Muscle of arm (tissue), 14 donors: ENCODE measurements at places on chromosomes 2 and 18. TPM values are rescaled to one million over a fixed set of nuclear protein-coding genes. Genes with fewer than 3 reads are reported as not detected.

STPG4 gene
- polyA plus RNA-seq = not detected

DNA sequence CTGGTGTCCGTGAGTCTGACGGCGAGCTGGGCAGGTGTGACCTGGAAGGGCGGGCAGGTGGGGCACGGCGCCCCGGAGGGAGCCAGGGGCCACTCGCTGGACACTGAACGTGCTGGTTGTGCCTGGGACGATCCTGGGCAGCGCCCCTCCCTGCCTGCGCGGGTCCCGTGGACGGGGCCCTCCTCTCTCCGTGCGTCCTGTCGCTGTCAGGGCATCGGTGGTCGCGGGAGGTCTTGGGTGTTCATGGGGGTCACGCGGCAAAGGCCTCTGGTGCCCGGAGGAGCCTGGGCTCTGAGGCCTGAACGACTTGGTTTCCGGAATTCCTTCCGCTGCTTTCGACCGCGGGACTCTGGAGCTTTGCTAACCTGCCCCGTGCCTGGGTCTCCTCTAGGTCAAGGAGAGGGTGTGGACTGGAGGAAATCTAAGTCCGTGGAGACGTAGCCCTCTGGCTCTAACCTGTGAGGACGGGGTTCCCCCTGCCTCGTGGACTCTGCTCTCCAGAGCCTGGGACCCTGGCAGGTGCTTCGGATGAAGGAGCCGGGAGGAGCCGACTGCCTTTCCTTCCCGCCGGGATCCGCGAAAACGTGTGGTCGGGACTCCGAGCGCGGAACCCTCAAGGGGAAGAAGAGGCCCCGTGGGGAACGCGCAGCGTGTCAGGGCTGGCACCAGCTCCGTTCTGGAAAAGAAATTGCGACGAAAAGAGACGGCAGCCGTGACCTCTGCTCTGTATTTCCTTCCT lies 14.7 kb downstream of the SOX11 start:
- DNase-seq = no peak

DNA sequence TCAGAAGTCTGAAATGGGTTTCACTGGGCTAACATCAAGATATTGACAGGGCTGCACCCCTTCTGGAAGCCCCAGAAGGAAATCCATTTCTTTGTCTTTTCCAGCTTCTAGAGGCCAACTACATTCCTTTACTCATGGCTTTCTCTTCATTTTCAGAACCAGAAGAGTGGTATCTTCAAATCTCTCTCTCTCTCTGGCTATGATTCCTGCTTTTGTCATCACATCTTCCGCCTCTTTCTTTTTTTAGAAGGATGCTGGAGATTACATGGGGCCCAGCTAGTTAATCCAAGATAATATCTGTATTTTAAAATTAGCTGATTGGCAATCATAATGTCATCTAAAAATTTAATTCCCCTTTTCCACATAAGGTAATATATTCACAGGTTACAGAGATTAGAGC lies 23.8 kb downstream of the COL5A2 start:
- no peak for DNase-seq

DNA sequence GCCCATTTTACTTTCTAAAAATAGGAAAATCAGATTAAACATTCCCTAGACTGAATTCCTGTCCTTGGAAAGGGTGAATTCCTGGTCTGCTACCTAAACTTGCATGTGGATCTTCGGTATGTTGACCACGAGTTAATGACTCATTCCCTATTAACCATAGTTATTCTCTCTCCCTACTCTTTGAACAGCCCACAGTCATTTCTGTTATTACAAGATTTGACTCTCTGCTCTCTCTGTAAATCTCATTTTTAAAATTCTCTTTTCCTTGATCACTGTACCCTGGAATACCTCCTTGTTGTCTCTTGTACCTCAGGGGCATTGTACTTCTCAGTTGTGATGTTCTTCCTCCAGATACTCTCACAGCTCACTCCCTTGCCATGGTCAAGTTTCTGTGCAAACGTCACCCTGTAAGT lies 92.0 kb upstream of the GULP1 start:
- no peak for DNase-seq

- no peak for DNase-seq
These were observed 14.3 kb downstream of the C2orf76 start for GRCh38 chr2:119352357-119352756.

GRCh38 chr18:44798433-44799048 lies 117.9 kb downstream of the SETBP1 start:
- DNase-seq = no peak

RGPD4 gene
- polyA plus RNA-seq = not detected

- DNase-seq = no peak
These were observed 57.7 kb upstream of the HPCAL1 start for GRCh38 chr2:10245021-10245420.

GRCh38 chr2:187369471-187369870 lies 78.6 kb downstream of the CALCRL start:
- no peak for DNase-seq

GRCh38 chr18:7927119-7927518 lies 360.0 kb downstream of the PTPRM start:
- no peak for DNase-seq

MATN3 gene
- 1.0 TPM for polyA plus RNA-seq
